ENCODE measurements at places on chromosomes 5 and 9.

GRCh38 chr5:73143716-73144115 is 23.3 kb downstream of the TMEM171 start:
- DNase-seq = no peak

- DNase-seq = no peak
Measured at GRCh38 chr5:181245427-181246275, 1.9 kb upstream of the RACK1 start.

DNA sequence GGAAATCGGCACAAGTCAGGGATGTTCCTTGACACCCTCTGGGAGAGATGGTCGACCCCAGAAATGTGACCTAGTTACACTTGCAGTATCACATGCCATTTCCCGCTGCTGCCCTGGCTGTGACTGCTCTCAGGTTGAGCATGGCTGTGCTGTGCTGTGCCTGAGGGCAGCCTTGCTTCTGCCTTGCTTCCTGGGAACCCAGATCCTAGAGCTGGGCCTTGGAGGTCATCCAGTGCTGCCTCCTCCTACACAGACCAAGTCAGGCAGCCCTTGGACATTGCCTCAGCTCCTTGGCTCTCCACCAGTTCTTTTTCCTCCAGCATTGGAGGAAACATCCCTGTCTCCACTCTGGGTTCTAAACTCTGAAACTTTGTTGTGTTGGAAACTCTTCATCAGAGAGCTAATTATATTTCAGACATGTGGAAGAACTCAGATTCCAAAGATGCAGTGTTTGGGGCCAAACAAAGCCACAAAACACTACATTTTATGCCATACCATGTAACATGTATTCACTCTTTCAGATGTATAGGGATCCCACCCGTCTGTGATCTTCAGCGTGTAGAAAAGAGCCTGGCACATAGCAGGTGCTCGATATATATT is 6.1 kb downstream of the MAMDC2 start:
- DNase-seq = no peak

DNA sequence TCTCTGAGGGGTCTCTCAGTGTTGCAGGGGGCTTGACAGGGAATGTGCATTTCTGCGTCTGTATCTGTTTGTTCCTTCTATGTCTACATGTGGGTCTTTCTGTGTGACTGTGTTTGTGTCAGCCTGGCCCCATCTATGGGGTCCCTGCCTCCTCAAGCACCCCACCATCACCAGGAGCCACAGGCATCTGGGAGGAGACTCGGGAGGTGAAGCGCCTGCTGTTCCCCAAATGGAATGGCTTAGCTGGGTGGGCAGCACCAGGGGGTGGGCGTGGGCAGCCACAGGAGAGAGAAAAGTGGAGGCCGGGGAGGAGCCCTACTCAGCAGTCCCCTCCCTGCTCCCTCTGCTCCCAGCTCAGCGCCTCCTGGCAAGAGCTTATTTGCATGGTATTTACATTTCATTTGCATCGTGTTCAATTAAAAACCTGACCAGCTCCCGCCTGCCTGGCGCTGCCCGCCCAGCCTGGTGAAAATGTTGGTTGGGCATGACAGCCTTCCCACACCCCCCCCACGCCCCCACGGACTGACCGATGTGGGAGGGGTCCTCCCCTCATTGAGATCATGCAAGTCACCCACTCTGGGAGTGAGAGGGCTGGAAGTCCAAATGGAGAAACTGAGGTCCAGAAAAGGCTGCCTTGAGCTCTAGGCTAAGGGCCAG is 50.5 kb downstream of the CXXC5 start:
- no peak for DNase-seq
